ENCODE measurements at places on chromosomes 5 and 9. TPM values are rescaled to one million over a fixed set of nuclear protein-coding genes. Genes with fewer than 3 reads are reported as not detected.

HMCN2 gene
- polyA plus RNA-seq: under 0.01 TPM

RNF208 gene
- polyA plus RNA-seq: 0.17 TPM

LHX2 gene
- polyA plus RNA-seq: not detected

TMOD1 gene
- 0.10 TPM for polyA plus RNA-seq

PCDHGA3 gene
- polyA plus RNA-seq: 1.2 TPM

FLT4 gene
- not detected for polyA plus RNA-seq

ASS1 gene
- 99.5 TPM for polyA plus RNA-seq

UGT3A1 gene
- not detected for polyA plus RNA-seq

DNA sequence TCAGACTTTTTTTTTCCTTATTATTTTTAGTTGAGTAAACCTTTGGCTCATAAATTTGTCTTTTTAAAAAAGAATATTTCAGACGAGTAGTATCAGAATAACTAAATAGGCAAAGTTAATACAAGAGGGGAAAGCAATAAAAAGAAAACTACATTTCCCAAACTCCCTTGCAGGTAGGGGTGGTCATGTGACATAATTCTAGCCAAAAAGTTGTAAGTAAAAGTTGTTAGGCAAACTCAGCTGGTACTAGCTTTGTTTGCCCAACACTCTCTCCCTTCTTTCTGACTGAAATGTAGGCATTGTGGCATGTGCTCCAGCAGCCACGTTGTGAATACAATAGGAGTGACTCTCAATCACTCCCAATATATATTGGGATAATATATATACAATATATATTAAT, 20.9 kb downstream of the GIN1 start:
- DNase-seq: no peak

DNA sequence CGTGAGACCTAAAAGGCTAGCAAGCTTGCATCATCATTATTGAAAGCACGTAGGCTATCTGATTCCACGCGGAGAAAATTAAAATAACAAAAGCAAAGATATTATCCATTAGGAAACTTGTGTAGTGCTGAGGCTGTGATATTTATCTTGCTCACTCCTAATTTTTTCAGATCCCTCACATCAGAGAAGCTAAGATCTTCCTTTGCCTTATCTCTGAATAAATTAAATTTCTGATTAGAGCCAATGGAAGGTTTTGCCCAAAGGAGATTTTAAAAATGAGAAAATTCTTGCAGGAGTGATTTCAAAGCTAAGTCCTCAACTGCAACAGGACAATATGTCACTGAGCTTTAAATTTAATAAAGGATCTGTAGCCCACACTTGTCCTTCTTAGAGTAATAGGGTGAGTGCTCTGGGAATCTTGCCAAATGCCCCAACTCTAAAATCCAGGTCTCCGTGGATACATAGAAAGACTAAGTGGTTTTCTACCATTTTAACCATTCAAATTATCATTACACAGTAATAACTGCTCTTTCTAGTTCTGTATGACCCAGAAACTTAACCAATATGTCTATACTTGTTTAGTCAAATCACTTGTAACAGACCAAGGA, 295.0 kb downstream of the CAAP1 start:
- no peak for DNase-seq

DNA sequence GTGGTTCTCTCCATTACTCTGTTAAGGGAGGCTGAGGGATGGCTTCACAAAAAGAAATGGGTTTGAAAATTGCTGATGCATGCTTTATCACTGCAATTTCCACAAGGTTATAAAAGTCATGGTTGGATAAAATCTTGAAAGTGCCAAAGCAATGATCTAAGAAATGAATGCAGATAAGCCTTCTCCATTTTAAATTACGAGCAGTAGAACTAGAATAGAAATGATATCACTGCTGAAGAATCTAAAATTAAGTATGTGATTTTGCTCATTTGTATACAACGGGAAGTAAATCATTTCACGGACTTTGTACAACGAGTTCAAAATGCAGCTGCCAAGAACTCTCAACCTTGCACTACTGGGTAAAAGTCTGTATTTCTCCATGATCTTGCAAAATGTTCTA, 299.0 kb downstream of the PRELID2 start:
- DNase-seq: no peak

DNA sequence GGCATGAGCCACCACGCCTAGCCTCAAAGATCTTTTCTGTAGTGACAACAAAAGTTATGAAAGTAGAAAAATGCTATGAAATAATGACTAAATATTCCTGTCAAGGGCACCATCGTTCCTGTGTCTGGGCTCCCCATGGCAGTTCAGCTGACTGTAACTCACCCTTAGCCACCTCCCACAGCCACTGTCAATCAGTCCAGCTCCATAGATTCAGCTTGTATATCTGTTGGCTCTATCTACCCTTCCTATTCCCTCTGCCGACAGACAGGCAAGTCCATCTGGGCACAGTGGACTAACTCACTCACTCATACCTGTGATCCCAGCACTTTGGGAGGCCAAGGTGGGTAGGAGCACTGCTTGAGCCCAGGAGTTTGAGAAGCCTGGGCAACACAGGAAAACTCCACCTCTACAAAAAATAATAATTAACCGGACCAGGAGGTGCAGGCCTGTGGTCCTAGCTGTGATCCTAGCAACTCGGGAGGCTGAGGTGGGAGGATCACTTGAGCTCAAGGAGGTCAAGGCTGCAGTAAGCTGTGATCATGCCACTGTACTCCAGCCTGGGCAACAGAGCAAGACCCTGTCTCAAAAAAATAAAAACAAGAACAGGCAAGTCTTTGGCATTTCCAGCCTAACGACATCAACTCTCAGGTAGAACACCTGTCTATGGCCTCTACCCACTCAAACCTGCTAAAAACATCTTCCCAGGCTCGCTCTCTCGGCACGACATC, 6.2 kb downstream of the CAMSAP1 start:
- no peak for DNase-seq

DNA sequence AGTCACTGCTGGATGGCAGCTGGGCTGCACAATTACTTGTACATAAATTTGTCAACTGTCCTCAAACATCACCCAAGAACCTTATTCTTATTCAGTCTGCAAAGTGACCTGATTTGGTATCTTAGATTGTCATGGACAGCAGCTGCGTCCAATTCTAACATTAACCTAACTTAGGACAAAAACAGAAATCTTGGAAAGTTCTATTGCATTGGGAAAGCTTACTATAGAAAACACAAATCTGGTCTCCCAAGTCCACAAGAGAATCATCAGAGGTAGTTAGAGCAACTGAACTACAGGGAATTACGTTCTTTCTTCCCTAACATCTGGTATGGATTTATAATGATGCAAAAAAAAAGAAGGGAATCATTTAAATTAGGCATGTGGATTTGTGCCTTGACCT, 283.9 kb downstream of the NR2F1-AS1 start:
- no peak for DNase-seq

GRCh38 chr5:150329038-150329437, 26.3 kb upstream of the ARSI start:
- DNase-seq: no peak

- DNase-seq: no peak
Measured at GRCh38 chr5:148996270-148996669, 66.6 kb downstream of the SH3TC2 start.

- no peak for DNase-seq
Measured at GRCh38 chr9:88673886-88674285, 138.9 kb downstream of the NXNL2 start.

- no peak for DNase-seq
Measured at GRCh38 chr9:34520505-34521385, 2.0 kb downstream of the ENHO start.

GRCh38 chr5:151005187-151005949, 15.0 kb upstream of the GPX3 start:
- no peak for DNase-seq

DNA sequence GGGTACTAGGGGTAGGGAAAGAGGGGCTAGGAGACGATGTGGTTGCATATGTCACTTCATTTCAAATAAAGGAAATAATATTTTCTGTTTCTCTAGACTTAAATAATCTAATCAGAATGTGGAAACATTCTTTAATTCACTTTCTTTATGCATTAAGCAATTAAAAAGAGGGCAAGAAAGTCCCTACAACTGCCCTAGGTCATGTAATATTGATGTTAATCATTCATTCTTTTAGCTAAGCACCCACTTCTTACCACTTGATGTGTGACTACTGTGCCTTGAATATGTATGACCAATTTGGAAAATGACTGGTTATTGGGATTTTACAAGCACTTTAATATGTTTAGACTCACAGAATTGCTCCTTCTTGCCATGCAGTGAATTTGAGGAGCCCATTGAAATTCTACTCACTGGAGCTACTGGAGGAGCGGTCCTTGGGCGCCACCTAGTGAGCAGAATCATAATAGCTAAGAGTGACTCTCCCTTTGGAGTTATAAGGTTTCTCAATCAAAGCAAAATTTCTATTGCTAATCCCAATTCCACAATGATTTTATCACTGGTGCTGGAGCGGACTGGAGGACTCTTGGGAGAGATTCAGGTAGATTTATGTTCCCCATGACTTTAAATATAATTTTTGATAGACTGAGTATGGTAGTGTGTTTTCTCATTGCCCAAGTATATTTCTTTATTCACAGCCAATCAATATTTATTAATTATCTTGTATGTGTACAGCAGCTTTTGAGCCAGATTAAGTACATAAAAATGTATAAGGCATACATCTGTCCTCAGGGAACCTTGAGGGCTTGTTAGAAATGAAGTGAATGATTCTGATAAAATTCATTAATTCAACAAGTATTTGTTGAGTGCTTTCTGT, 225.1 kb downstream of the ADGRV1 start:
- DNase-seq: peak; percentile 29

- no peak for DNase-seq
Measured at GRCh38 chr9:117073539-117074341, 341.1 kb downstream of the ASTN2 start.

GRCh38 chr5:11075035-11075805, 314.2 kb upstream of the DAP start:
- DNase-seq: no peak

DNA sequence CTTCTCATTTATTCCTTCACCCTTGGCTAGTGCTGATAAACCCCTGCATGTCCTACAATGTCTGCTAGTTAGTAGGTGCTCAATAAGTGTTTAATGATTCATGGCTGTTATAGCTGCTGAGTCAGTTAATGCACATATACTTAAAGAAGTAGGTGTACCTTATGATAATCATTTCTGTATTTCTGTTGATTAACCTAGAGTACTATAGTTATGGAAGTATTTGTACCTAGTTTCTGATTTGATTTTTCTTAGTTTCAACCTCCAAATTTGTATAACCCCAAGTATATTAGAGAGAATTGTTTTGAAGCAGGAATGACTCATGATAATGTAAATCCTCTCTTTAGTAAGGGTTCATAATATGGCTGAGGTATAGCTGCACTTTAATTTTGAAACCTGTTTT, 8.9 kb downstream of the SMAD5 start:
- no peak for DNase-seq

DNA sequence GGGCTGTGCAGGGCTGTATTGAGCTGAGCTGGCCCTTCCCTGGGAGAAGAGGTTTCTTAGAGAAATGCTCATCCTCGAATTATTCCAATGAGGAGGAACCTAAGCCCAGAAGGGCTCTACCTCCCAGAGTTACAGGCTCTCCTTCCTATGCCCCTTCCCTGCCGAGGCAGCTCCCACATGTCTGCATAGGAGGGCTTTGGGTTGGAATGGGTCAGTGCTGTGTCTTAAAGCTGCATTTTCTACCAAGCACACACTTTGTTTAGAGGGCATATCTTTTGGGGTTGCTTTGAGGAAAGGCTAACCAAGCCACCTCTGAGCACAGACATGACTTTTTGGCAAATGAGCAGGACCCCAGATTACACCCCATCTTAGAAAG, 9.1 kb downstream of the NEK6 start:
- no peak for DNase-seq

- DNase-seq: no peak
Measured at GRCh38 chr5:102834438-102834964, 79.4 kb downstream of the PAM start.

GRCh38 chr9:91266448-91266847, 95.3 kb downstream of the AUH start:
- no peak for DNase-seq

GRCh38 chr5:161546470-161547301, at the start of gene GABRB2:
TSS of gene GABRB2 (minus strand) at chr5:161546725. CDS start at chr5:161546643, 82 bp downstream.
- no peak for DNase-seq

- peak; percentile 8 for DNase-seq
Measured at GRCh38 chr5:137453483-137454080, 45.5 kb downstream of the SPOCK1 start.

- DNase-seq: no peak
Measured at GRCh38 chr5:153490118-153491037, at the start of gene GRIA1. TSS of gene GRIA1 (plus strand) at chr5:153490670.
